ENCODE measurements at places on chromosomes 13 and 19.

- no peak for DNase-seq
These were observed 6.3 kb downstream of the TTYH1 start for GRCh38 chr19:54421521-54421920.

- no peak for DNase-seq
These were observed 9.8 kb downstream of the PRX start for GRCh38 chr19:40403262-40403984.

DNA sequence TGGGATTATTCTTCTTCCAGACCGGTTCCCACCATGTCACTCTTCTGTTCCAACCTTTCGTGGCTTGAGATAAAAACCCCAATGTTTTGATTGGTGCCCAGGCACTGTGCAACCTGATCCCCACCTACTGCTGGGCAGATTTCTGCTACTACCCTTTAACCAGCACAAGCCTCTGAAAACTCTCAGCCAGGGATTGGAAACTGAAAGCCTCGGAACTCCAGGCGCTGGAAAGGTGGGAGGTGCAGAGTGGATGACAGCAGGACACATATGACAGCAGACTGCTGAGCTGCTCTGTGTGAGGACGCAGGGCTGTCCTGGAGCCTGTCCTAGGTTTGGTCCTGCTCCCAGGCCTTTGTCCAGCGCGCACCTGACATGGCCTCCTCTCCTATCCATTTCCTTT is 68.5 kb upstream of the GTF3A start:
- DNase-seq: no peak

DNA sequence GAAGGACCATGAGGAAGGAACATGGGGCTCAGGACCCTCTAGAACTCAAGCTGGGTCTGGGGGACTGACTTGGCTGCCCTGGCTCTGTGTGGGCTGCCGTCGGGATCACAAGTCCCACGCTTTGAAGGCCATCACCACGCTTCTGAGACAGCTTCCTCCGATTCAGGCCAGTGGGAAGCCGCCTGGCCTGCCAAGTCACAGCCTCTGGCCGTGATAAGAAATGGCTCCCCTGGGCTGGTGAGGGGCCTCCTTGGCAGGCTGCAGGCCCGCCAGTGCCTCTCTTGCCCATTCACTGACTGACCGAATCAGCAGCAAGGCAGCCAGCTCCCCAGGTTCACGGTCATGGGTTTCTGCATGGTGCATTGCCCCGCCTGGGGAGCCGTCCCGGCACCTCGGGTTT is 48.8 kb downstream of the COMP start:
- DNase-seq: no peak

GRCh38 chr19:6687114-6687513 is 17.2 kb upstream of the TNFSF14 start:
- DNase-seq: no peak

DNA sequence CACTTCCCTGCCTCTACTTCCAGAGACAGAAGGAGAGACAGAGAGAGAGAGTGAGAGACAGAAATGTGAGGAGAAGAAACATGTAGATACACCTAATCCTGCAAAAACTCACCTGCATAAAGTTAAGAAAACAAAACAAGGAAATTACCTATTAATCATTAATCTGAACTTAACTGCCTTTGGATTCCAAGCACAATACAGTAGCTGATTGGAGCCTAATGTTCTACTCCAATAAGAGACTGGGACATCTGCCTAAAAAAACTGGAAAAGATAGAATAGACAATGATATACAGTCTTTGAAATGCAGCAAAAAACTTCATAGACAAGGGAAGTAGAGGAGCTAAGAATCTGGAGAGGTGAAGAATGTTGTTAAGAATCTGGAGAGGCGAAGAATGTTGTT is 910.2 kb upstream of the SLC10A2 start:
- DNase-seq: no peak

All from cortex of kidney (tissue), 1 donor.